ENCODE measurements at places on chromosomes 11 and 22.

- no peak for DNase-seq
These were observed 10.4 kb upstream of the SLC39A13 start for GRCh38 chr11:47398011-47398410.

GRCh38 chr11:118209033-118209432 lies 15.8 kb downstream of the JAML start:
- DNase-seq, result no peak

DNA sequence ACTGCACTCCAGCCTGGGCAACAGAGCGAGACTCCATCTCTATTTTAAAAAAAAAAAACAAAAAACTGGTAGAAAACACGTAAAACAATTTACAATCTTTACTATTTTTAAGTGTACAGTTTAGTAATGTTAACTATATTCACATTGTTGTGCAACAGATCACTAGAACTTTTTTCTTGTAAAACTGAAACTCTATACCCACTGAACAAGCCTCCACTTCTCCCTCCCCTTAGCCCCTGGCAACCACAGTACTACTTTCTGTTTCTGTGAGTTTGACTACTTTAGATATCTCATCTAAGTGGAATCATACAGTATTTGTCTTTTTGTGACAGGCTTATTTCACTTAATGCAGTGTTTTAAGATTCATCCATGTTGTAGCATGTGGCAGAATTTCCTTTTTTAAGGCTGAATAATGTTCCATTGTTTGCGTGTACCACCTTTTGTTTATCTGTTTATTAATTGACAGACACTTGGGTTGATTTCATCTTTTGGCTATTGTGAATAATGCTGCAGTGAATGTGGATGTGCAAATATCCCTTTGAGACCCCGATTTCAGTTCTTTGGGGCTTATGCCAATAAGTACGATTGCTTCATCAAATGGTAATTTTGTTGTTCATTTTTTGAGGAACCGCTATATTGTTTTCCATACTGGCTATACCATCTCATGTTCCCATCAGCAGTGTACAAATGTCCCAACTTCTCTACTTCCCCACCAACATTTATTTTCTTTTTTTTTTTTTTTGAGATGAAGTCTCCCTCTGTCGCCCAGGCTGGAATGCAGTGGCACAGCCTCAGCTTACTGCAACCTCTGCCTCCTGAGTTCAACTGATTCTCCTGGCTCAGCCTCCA lies 11.0 kb downstream of the DDB2 start:
- no peak for DNase-seq

GRCh38 chr22:36838119-36839030 lies 21.5 kb upstream of the PVALB start:
- DNase-seq, result no peak

GRCh38 chr11:10751581-10751940 lies 515 bp downstream of the CTR9 start:
- DNase-seq, result no peak

DNA sequence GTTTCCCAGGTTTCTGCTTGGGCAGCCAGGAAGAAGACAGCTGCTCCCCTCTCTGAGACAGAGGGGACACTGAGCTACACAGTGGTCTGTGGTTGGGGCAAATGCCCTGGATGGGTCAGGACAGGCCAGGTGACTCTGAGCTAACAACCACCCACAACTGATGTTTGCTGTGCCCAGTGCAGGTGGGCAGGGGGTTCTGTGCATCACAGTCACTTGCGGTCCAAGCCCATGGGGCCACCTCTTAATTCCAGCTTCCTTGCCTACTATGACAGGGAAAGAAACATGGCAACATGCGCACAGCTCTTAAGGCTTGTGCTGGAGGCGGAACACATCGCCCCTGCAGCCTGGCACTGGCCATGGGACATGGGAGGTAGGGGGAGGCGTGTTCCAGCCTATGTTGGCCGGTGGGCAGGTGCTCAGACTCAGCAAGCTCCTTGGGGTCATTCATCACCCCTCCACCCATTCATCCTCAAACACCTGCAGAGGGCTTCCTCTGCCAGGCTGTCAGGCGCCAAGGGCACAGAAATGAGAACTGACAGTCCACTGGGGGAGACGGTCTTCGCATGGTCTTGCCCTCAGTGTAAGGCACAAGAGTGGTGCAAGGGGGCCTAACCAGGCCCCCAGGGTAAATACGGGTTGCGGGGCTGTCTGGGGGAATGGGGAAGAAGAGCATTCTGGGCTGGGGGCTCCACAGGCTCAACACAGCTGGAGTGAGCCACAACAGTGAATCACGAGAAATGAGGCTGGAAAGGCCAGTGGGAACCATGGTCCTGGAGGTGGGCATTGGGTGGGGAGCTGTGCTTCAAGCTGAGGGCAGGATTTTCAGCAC lies 55.6 kb downstream of the ARFGAP3 start:
- no peak for DNase-seq

GRCh38 chr11:58330861-58331260 lies 28.0 kb downstream of the OR5B17 start:
- DNase-seq, result peak; percentile 54

Measured in GM03348 (cell line).